ENCODE measurements at places on chromosomes 3 and 15.

- no peak for DNase-seq
These were observed 6.6 kb upstream of the RAB11A start for GRCh38 chr15:65862682-65863081.

- DNase-seq, result no peak
These were observed 40.4 kb downstream of the IQCB1 start for GRCh38 chr3:121794264-121794983.

DNA sequence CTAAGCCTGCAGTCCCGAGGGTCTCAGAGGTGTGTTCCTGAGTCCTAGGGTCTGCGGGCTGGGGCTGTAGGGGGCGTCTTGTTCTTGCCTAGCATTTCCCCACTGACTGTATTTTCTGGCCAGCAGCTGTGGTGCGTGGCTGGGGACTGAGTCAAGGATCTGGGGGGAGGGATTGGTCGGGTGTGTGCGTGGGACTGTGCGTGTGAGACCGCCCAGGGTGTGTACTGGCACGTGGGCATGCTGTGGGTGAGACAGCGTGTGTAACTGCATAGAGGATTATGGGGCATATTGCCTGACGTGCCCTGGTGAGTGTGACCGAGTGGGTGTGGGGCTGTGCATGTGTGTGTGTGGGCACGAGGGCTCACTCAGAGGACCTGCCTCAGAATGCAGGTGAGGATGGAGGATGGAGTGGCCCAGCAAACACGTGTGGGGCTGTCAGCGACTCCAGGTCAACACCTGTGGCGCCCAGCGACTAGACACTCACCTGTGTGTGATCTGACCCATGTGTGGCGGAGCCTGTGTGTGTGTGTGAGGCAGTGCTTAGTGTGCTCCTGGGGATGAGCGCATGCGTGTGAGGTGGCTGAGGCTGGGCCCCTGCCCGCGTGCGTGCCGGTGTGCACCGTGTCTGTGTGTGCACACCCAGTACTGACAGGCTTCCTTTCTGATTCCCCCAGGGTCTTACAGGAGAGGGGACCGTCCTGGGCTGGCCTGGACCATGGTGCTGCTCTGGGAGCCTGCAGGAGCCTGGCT, 20.9 kb downstream of the FBLN2 start:
- DNase-seq, result no peak

GRCh38 chr3:151562891-151563290, 102.0 kb upstream of the IGSF10 start:
- no peak for DNase-seq

- no peak for DNase-seq
These were observed 146.7 kb downstream of the ADAM10 start for GRCh38 chr15:58602823-58603222.

GRCh38 chr3:187252311-187252710, 39.2 kb downstream of the MASP1 start:
- no peak for DNase-seq

GRCh38 chr3:97815149-97815917, 6.5 kb upstream of the CRYBG3 start:
- no peak for DNase-seq

GRCh38 chr3:52896613-52897012, 735 bp downstream of the STIMATE start:
- no peak for DNase-seq

DNA sequence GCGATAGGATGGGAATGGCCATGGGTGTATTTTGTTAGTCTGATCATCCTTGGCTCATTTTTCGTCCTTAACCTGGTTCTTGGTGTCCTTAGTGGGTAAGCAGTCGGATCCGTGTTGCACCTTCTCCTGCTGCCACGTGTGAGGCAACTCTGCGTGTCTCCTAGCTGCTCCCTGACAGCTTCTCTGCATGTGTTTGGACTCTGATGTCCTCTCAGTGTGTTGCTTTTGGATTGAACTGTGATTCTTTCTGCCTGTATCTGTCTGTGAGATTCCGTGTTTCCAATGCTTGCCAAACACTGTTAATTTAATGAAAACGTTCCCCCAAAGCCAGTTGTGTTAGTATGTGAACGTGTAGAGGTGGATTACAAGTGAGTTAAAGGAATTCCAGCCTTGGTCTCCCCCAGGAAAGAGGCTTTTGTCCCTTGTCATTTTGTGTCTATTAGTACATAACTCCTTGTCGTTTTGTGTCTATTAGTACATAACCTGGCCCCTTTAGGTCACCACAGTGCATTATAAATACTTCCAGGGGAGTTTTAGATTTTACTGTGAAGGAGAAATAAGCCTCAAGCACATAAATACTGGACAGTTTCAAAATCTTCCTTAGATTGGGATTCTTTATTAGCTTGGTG, 172.4 kb downstream of the CHDH start:
- DNase-seq, result no peak

GRCh38 chr3:14845180-14845579, 26.4 kb downstream of the FGD5 start:
- DNase-seq, result no peak

- DNase-seq, result no peak
These were observed 41.0 kb downstream of the ABHD2 start for GRCh38 chr15:89129123-89129815.

- DNase-seq, result no peak
These were observed 2.5 kb downstream of the ARL6IP5 start for GRCh38 chr3:69087030-69087791.

DNA sequence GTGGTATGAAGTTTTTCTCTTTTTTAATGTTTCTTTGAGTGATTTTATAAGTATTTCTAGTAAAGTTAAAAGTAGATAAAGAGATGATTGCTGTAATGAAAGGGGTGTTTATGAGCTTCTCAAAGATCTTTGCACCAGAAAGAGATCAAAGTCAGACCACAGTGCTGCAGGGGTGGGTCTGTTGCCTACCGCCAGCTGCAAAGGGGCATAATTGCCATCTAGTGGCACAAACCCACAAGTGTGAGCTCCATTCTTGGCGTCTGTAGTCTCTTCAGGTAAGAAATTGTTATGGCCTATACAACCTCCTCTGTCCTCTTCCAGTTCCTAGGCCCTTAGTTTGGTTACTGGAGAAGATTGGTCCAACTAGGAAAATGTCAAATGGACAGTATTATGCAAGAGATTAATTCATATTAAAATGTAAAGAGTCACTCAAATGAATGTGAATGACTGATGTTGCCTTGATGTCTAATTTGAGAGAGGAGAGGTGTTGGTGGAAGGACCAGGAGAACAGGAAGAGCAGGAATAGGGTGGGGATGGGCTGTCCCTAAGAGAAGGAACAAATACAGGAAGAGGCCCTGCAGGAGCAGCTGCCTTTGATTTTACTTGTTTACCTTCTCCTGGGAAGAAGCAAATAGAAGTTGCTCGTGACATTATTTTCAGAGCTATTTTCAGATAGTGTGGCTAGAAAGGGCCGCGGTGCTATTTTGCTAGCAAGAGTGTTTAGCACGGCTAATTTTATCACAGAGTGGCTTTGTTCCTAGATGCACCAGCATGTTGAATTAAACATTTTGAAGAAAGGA, 53.0 kb upstream of the GSK3B start:
- DNase-seq, result peak; percentile 3

GRCh38 chr3:122268257-122269024, 56.6 kb upstream of the CSTA start:
- no peak for DNase-seq
